ENCODE measurements at places on chromosomes 3 and 15.

- no peak for DNase-seq
Observed at GRCh38 chr3:156577736-156578135, 22.8 kb upstream of the SSR3 start.

GRCh38 chr15:90812171-90812957 lies 56.0 kb upstream of the FURIN start:
- DNase-seq = no peak

DNA sequence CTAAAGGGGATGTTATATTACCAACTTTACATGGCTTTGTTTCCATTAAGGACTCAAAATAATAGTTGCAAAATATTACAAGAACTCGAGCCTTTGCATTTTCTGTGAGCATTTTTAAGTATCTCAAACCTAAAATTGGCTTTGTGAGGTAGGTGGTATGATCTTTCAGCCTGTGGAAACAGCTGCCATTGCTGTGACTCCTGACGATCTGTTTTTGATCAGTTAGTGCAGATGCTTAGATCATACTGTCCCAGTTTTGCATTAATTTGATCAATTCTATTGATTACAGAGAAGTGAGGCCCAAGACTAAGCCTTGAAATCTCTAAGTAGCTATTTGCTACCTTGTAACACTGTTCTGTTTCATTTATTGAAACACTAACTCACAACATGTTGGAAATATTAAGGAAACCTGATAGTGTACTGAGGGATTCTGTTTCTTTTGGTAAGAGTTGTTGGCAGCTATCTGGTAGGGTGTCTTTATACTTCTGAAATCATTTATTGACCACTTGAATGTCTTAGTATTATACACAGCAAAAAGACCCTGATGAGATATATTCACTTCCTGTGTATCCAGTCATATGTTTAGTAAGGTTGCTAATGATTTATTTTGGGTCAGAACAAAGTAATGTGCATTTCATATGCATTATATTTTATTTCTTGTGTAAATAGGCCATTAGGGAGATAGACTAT lies 14.8 kb downstream of the SKIL start:
- no peak for DNase-seq

DNA sequence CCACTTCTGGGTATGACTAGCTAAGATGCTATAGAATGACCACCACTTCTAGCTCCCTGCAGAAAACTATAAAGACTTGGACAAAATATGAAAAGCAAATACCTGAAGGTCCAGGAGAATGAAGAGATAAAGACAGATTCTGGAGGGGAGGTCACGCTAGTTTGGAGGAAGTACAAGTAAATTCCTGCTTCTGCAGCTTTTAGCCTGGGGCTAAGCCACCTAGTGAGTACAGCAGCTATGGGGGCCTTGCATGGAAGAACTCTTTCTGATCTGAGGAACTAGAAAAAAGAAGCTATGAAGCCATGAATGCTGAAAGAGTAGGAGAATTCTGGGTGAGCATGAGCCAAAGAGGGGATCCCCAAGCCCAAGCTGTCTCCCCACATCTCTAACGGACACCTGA lies 29.8 kb downstream of the NRG4 start:
- no peak for DNase-seq

GRCh38 chr3:169662843-169663160 lies 710 bp downstream of the MECOM start:
- no peak for DNase-seq

DNA sequence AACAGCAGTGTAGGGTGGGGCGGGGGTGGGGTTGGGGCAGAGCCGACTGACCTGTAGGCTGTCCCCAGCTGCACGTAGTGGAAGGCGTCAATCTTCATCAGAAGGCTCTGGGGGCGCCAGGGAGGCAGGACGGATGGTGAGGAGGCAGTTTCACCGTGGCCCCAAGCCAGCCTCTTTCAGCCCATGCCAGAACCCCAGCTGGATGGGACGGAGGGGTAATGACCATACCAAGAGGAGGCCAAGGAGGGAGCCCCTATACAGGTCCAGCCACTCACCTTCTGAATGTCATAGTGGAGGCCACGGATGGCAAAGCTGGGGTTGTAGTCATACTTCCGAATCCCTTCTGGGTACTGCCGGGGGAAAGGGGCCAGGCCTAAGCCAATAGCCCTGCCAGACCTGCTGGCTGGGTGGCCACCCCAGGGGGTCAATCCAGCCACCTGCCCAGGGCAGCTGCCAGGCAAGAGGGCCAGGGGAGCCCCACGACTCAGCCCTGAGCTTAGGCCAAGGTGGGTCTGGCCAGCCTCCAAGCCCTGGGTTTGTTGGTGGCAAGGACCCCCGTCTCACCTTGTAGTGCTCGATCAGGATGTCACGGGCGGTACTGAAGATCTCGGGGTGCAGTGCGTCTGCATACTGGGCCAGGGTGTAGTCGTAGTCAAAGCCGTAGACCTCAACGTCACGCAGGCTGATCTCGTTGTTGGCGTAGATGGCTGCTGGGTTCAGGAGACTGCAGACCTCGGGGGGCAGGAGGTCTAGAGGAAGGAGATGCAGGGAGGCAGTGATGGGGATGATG lies 4.9 kb downstream of the NT5DC2 start:
- no peak for DNase-seq

DNA sequence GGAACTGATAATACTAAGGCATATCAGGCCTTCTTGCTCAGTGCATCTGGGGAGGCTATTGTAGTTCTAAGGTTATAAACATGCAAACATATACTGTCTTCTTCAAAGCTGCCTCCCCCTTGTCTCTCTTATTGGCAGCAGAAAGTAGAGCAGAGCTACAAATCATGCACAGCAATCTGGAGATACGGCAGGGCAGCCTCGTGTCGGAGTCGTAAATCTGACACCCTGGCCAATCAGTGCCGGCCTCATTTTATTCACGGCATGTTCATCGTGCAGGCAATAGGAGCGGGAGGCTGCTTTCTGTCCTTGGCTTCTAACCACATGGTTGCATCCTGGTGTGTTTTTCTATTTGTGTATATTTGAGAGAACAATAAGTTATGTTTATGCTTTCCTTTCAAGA lies 300.2 kb upstream of the CNTN6 start:
- DNase-seq = no peak

- DNase-seq = no peak
Observed at GRCh38 chr15:57827021-57827420, 120.5 kb downstream of the POLR2M start.

GRCh38 chr3:106245400-106245799 lies 376.6 kb upstream of the CBLB start:
- DNase-seq = no peak
